DMS53 (cell line): ENCODE measurements at places on chromosomes 2 and 18.

DNA sequence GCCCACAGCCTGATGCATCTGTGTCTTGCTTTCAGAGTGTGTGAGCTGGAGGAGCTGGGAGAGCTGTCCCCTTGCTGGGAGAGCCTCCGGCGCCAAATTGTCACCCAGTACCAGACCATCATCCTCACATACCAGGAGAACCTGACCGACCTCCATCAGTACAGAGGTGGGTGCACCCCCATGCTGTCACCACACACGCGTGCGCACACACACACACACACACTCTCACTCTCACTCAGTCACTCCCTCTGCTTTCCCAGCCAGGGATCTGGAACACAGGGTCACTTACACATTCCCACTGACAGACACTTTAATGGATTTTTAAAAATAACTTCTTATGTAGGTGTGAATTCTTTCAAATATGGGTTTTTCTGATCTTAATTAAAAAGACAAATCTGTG lies 64.5 kb downstream of the COA5 start:
- DNase-seq = no peak

DNA sequence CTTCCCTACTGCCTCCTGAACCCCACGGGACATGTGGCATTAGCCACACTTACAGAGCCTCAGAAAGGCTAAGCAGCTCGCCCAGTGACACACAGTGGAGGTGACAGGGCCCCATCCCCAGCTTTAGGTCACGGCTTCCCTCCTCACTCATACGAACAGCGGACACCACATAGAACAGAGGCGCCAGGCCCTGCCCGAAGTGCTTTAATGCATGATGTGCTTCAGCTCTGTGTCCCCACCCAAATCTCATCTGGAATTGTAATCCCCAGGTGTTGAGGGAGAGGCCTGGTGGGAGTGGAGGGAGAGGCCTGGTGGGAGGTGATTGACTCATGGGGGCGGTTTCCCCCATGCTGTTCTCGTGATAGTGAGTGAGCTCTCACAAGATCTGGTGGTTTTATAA lies 135.3 kb downstream of the PTGR3 start:
- DNase-seq = no peak

- DNase-seq = no peak
Observed at GRCh38 chr18:38312532-38312931, 746.9 kb upstream of the CELF4 start.

- no peak for DNase-seq
Observed at GRCh38 chr2:236755278-236755840, 185.7 kb downstream of the ACKR3 start.

DNA sequence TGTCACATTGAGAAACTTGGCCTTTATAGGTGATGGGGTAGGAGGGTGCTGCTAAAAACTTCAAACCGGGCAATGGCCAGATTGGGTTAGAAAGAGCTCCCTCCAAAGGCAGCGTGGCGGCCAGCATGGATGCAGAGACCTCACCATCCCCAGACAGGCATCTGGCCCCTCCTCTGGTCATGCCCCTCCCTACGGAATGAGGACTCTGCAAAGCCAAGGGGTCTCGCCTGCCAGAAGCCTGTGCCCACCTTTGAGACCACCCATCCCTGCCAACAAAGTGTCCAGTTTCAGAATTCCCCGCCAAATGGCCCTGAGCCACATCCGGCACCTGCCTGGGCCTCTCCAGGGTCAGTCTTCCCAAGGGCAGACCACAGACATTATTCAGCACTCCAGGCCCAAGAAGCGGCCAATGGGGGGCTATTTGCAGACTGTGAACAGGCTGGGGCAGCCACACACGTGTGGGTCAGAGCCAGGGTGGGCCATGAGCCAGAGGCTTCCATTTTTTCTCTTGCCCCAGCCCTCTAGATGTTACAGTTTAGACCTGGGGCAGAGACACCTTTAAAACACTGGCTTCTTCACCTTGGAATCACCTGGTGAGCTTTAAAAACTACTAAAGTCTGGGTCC lies 4.2 kb upstream of the ATP6V1B1 start:
- DNase-seq = no peak

- DNase-seq = peak; percentile 86
Observed at GRCh38 chr18:36809590-36810381, 19.0 kb downstream of the TPGS2 start.

DNA sequence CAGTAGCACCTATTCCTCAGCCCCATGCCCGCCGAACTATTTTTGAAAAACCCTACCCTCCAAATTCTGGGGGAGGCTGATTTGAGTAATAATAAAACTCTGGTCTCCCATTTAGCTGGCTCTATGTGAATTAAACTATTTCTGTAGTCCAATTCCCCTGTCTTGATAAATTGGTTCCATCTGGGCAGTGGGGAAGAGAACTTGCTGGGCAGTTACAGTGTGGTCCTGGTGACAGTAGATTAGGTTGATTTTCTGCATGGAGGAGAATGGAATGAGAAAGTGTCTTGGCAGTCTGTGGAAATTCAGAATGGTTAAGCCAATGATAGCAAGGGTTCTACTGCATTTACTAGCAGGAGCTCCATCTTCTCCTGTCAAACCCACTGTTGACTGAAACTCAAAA lies 95.0 kb downstream of the SPP2 start:
- DNase-seq = no peak

- DNase-seq = no peak
Observed at GRCh38 chr2:132627536-132627935, 42.5 kb downstream of the LYPD1 start.

- DNase-seq = no peak
Observed at GRCh38 chr18:21303895-21304294, 61.9 kb downstream of the GREB1L start.
